NCI-H69 (cell line): ENCODE measurements at places on chromosomes 12 and 14.
A peak's percentile ranks its signal among the peaks of the same experiment; 100 is the strongest.

- no peak for DNase-seq
Observed at GRCh38 chr14:85125291-85125670, 404.7 kb upstream of the FLRT2 start.

GRCh38 chr12:90253674-90254181, 545.1 kb upstream of the ATP2B1 start:
- peak; percentile 97 for DNase-seq

DNA sequence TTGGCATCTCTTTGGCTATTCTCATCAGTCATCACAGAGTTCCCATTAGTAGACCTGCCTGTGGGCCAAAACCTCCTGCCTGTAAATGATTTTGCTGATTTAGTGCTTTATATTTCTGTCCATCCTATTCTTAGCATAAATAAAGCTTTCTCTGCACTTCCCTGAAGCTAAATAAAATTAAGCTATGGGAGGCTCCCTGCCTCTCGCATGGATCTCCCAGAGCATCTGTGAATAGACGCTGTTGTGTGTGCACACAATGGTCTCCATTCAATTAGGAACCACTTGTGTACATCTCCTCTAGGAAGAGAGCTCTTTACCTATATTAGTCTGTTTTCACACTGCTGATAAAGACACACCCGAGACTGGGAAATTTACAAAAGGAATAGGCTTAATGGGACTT, 80.4 kb downstream of the PPFIBP1 start:
- no peak for DNase-seq

GRCh38 chr12:25855716-25856115, 102.8 kb upstream of the RASSF8 start:
- no peak for DNase-seq

- no peak for DNase-seq
Observed at GRCh38 chr12:111822886-111823285, 19.1 kb upstream of the MAPKAPK5 start.

DNA sequence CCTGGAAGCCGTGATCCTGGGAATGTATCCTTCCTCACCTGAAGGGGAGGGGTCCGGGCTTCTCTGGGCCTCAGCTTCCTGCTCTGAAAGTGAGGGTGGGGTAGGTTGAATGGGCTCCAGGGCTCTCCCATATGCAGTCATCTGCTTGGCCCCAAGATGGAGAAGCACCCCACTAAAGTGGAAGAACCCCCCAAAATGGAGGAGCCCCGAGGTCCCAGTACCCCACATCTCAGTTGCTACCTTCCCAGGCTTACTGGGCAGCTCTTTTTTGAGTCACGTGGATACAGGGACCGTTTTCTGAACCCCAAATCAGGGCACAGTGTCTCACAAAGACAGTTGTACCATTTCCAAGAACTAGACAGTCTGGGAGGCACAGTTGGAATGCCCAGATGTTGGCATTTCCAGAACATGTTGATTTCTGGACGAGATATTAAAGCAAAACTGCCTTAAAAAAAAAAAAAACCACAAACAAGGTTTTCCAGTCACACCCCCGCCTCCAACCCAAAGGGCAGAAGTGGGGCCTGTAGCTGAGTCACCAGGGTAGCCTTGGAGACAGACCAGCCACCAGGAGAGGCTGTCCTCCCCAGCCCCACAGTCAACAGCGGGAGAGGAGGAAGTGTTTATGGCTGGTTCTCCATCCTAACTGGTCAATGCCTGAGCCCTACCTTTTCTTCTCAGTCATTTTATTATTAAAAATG, 12.1 kb downstream of the VASH1 start:
- DNase-seq, result peak; percentile 25

- no peak for DNase-seq
Observed at GRCh38 chr14:32602699-32603098, 273.6 kb downstream of the AKAP6 start.

DNA sequence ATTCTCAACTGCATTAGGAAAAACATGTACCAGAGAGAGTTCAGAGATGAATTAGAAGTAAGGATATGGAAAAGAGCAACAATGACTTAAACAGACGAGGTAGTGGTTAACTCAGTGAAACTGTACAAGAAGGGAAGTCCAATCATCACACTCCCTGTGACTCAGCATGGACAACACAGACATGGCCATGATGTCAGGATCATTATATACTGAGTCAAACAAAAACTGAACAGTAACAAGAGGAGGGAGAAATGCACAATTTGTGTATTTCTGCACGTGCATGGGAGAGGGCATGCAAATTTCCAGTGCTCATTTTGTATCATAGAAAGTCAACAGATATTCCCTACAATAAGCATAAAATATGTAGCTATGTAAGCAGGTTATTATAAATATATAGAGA, 1037.8 kb downstream of the BCL11B start:
- DNase-seq, result no peak

- DNase-seq, result no peak
Observed at GRCh38 chr12:116368196-116369194, 91.0 kb upstream of the MED13L start.

DNA sequence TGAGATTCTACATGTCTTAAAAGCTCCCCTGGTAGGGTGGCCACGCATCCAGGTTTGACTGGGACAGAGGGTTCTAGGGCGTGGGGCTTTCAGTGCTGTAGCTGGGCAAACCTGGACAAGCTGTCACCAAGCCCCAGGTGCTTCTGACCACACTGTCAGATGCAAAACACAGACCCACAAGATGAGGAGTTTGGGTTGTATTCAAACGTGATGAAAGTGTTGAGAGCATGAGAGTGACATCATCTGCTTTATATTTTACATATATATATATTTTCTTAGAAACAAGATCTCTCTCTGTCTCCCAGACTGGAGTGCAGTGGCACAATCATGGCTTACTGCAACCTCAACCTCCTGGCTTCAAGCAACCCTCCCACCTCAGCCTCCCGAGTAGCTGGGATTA, 210.1 kb downstream of the DPF3 start:
- no peak for DNase-seq

- DNase-seq, result peak; percentile 82
Observed at GRCh38 chr14:37232907-37233481, 35.3 kb downstream of the MIPOL1 start.
